ENCODE measurements at places on chromosomes 3 and 15.

DNA sequence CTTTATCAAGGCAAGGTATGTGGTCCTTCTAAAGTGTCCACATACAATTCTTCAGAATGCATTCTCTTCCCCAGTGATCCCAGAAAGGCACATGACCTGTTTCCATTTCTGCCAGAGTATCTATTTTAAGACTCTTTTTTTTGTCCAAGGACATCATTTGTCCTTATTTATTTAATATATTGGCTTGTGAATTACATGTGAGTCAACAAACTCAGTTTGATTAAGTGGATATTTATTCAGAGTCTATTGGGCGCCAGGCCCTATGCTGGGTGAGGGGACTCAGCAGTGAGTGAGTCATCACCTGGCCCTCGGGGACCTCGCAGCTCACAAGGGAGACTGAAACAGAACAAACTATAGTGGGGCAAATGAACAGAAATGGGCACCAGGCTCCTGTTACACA lies 136.8 kb downstream of the SNRK start:
- H3K4me3 ChIP-seq = no peak overlapping the region
- H3K27ac ChIP-seq = no peak overlapping the region
- H3K27me3 ChIP-seq = no peaks in the 10 kb centered on the region
- DNase-seq = no peak
- H3K4me1 ChIP-seq = no peaks in the 10 kb centered on the region

- H3K4me1 ChIP-seq = no peaks in the 10 kb centered on the region
- H3K27ac ChIP-seq = no peak overlapping the region
- DNase-seq = no peak
- H3K27me3 ChIP-seq = no peaks in the 10 kb centered on the region
- peaks cover 5% of the 10 kb centered on the region for H3K36me3 ChIP-seq
- H3K4me3 ChIP-seq = no peak overlapping the region
Observed at GRCh38 chr3:52298149-52299098, 10.8 kb downstream of the GLYCTK start.

DNA sequence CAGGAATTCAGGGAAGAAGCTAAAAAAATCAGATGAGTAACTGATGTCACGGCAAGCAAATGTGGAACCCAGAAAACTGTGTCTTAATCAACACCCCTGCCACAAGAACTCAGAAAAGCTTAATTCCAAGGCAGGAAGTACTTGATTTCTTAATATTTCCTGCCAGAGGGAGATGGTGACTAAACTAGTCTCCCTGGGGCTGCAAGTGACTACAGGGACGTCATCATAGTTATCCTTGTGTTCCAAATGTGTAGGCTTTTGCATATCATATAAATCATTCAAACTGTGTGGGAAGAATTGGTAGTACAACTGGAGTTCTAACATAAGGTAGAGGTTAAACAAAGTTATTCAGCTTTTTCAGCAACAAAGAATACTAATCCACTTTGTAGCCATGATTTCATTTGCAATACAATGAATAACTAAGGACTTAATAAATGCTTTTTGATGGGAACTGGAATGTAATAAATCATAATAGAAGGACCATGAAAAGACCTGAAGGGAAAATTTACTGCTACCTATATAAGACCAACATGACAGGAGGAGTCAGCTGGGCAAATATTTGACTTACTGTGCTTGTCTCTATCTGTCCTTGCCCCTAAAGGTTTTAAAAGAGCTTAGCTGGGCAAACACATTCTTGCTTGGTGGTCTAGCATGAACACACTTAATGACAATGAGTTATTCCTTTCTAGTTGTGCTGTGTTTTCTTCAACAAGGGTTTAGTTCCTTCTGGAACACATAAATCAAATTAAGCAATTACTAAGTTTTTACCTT lies 76.0 kb upstream of the NECTIN3 start:
- H3K27me3 ChIP-seq = no peaks in the 10 kb centered on the region
- no peak for DNase-seq
- no peaks in the 10 kb centered on the region for H3K36me3 ChIP-seq
- H3K4me1 ChIP-seq = no peaks in the 10 kb centered on the region
- no peak overlapping the region for H3K4me3 ChIP-seq

DNA sequence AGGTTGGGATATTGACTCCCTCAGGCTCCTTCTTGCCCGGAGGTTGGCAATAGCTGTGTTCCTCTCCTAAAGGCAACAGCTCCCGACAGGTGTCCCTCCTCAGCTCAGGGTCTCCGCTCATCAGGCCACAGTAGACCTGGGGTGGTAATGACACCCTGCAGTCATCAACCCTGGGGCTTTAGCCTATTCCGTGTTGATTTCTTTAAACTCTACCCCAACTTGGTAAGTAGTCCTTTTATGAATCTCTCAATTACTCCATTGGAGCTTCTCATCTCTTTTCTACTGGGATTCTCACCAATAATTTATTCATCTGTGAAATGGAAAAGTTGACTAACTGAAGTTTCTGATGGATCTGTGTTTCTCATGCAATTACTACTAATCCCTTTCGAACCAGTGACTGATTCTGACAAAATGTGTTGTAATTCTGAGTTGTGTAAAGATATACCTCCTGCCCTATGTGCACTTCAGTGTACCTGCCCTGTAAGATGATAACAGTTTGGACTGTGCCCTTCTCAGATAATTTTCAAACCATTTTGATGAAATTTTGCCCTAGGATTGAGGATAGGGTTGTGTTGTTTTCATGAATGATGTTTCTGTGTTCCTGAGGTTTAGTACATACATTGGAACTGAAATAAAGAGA lies 89.7 kb downstream of the RPL39L start:
- no peak for DNase-seq
- no peaks in the 10 kb centered on the region for H3K36me3 ChIP-seq
- no peak overlapping the region for H3K27ac ChIP-seq
- no peak overlapping the region for H3K4me3 ChIP-seq

- H3K4me1 ChIP-seq = peaks cover 7% of the 10 kb centered on the region
- DNase-seq = no peak
- H3K27me3 ChIP-seq = no peaks in the 10 kb centered on the region
- H3K36me3 ChIP-seq = no peaks in the 10 kb centered on the region
- no peak overlapping the region for H3K4me3 ChIP-seq
- H3K27ac ChIP-seq = no peak overlapping the region
Observed at GRCh38 chr15:89936051-89936785, 23.5 kb upstream of the ARPIN start.

GRCh38 chr3:64295594-64295993 lies 70.3 kb upstream of the PRICKLE2 start:
- H3K36me3 ChIP-seq = no peaks in the 10 kb centered on the region
- H3K27me3 ChIP-seq = no peaks in the 10 kb centered on the region

- H3K4me1 ChIP-seq = no peaks in the 10 kb centered on the region
- DNase-seq = no peak
- H3K27ac ChIP-seq = no peak overlapping the region
- no peaks in the 10 kb centered on the region for H3K36me3 ChIP-seq
- no peaks in the 10 kb centered on the region for H3K27me3 ChIP-seq
Observed at GRCh38 chr3:22371036-22371435, 620.0 kb upstream of the ZNF385D start.

- H3K4me1 ChIP-seq = peaks cover 13% of the 10 kb centered on the region
- H3K4me3 ChIP-seq = no peak overlapping the region
- no peaks in the 10 kb centered on the region for H3K27me3 ChIP-seq
- DNase-seq = peak; percentile 32
Observed at GRCh38 chr3:98596541-98597500, 3.4 kb upstream of the CPOX start.

DNA sequence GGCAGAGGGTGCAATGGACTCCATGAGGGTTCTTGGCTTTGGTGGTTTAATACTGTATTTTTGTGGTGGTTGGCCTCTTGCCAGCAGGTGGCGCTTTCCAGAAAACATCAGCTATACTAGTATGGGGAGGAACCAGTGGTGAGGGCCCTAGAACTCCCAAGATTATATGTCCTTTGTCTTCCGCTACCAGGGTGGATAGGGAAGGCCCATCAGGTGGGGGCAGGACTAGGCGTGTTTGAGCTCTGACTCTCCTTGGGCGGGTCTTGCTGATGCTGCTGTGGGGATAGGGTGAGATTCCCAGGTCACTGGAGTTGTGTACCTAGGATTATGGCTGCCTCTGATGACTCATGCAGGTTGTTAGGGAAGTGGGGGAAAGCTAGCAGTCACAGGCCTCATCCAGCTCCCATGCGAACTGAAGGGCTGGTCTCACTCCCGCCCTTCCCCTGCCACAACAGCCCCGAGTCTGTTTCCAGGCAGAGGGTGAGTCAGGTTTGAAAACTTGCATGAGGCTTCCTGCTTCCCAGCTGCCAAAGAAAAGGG lies 357.7 kb downstream of the OTOL1 start:
- peak; percentile 64 for DNase-seq
- H3K36me3 ChIP-seq = no peaks in the 10 kb centered on the region

DNA sequence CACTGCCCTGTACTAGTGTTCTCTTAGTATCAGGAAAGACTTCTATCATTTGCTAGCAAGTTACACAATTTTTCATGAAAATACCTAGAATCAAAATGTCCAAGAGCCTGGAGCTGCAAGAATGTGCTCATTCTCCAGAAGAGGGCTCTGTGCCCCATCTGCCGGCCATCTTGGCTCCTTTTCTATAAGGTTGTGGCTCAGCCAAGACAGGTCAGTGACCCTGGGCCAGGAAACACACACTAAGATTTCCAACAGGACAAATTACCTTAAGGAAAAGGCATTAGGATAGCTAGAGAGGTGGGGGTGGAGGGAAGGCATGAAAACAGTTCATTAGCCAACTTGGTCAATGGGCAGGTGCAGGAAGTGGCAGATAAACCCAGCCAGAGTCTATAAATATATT lies 20.7 kb downstream of the TIMP4 start:
- DNase-seq = peak; percentile 33
- no peak overlapping the region for H3K4me3 ChIP-seq
- H3K4me1 ChIP-seq = peaks cover 13% of the 10 kb centered on the region
- peaks cover 19% of the 10 kb centered on the region for H3K27me3 ChIP-seq

DNA sequence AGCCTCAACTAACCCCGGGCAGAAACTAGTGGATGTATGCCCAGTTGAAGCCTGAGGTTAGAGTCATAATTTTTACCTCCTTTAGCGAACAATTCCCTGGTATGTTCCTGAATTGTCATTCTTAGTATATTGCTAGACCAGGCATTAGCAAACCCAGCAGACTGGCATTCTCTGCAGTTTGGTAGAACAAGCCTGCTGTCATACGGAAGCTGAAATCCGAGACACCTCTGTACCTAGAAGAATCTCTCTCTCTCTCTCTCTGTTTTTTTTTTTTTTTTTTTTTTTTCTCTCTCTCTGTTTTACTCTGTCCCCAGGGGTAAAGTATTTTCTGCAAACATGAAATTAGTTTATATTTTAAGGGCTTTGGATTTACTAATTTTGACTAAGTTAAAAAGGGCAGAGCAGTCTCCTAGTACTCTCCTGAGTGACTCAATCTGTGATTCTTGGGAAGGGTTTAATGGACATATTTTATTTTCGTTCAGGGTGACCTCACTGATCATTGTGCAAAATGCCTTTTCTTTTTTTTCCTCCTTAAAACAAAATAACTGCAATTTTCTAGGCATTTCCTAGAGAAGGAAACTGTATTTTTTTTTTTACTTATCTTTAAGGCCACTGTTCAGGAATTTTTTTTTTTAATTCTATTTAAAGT lies 133.6 kb upstream of the ICE2 start:
- no peak for DNase-seq
- H3K36me3 ChIP-seq = no peaks in the 10 kb centered on the region
- H3K4me3 ChIP-seq = no peak overlapping the region
- H3K27ac ChIP-seq = no peak overlapping the region

- H3K4me1 ChIP-seq = peaks cover 25% of the 10 kb centered on the region
- DNase-seq = peak; percentile 54
- H3K36me3 ChIP-seq = peaks cover 19% of the 10 kb centered on the region
Observed at GRCh38 chr3:57007521-57008460, 52.7 kb upstream of the SPATA12 start.

GRCh38 chr15:70507772-70508371 lies 255.5 kb downstream of the UACA start:
- H3K4me3 ChIP-seq = peak overlapping the region; percentile 28
- H3K27ac ChIP-seq = peak overlapping the region; percentile 96
- peaks cover 67% of the 10 kb centered on the region for H3K4me1 ChIP-seq
- DNase-seq = peak; percentile 92

GRCh38 chr3:161549261-161549660 lies 52.7 kb downstream of the OTOL1 start:
- no peaks in the 10 kb centered on the region for H3K27me3 ChIP-seq
- H3K27ac ChIP-seq = no peak overlapping the region
- no peak overlapping the region for H3K4me3 ChIP-seq

DNA sequence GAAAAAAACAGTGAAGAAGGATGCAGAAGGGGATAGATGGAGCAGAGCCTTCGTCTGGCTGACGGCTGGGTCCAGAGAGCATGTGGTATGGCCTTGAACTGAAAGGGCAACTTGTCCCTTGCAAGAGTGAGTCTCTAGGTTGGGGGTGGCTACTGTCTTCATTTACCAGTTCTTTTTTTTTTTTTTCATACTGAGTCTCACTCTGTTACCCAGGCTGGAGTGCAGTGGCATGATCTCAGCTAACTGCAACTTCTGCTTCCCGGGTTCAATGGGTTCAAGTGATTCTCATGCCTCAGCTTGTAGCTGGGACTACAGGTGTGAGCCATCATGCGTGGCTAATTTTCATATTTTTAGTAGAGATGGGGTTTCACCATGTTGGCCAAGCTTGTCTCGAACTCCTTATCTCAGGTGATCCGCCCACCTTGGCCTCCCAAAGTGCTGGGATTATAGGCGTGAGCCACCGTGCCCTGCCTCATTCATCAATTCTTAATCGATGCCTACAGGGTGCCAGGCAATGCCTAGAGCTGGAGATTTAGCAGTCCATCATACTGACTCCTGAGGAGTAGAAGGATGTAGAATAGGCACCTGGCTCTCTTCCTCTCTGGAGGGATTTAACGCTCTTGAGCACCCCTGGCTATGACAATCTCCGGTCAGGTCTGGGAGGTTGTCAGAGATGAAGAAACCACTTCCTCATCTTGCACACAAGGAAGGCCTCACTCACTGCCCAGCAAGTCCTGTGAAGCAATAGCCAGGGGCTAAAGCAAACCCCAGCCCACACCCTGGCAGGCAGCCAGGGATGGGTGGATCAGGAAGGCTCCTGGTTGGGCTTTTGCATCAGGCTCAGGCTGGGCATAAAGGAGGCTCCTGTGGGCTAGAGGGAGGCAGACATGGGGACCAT lies at the start of gene CAMP:
Gene CAMP (plus strand): TSS at position 880 of the 898 bp plus-strand sequence. CDS start 17 bp downstream, at position 897.
- H3K4me3 ChIP-seq = no peak within 1 kb of the TSS
- H3K27ac ChIP-seq = no peak within 1 kb of the TSS
- peaks cover 16% of the 10 kb centered on the region for H3K4me1 ChIP-seq
- no peaks in the 10 kb centered on the region for H3K27me3 ChIP-seq
- H3K36me3 ChIP-seq = peaks cover 6% of the 10 kb centered on the region

Data from Calu3 (cell line).